Neural progenitor cell (in vitro differentiated cells): ENCODE measurements at places on chromosomes 16 and 17. TPM values are rescaled to one million over a fixed set of nuclear protein-coding genes. Genes with fewer than 3 reads are reported as not detected.

The CACNG3 gene
- not detected in 2 replicates for total RNA-seq

DNA sequence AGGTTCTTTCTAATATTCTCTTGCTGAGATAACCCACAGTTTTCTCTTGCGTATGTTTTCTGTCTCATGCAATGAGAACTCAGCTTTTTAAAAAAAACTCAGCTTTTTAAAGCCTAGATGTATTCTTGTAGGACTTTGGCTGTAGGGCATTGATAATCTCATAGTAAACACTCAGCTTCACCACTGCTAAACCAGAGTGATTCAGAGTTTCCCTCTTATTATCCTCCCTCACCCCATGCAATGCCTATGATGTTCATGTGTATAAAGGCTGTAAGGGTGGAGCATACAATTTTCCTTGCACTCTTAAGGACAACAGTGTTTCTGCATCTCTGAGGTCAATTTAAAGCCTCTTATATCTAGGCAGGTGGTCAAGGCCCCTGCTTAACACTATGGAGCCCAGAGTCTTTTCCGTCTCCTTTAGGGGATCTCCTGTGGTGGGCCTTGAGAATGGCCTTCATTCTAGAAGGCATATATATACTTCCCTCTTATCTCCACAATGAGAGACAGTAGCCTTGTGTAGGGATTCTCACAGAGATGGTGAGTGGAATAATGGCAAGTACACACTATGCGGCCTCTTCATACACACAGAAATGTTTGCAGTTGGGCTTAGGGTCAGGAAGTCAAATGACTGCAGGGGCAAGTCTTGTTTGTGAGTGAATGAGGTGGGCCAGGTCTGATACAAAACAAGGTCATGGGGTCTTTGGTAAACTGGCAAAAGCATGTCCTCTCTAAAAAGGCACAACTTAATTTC, 279.6 kb downstream of the HS3ST3A1 start:
- no peaks in the 10 kb centered on the region for H3K4me1 ChIP-seq
- no peaks in the 10 kb centered on the region for H3K36me3 ChIP-seq
- no peaks in the 10 kb centered on the region for H3K27me3 ChIP-seq
- no peak overlapping the region for H3K27ac ChIP-seq
- H3K4me3 ChIP-seq = no peak overlapping the region

The TMEM98 gene
- total RNA-seq = 117 and 168 TPM in 2 replicates

DNA sequence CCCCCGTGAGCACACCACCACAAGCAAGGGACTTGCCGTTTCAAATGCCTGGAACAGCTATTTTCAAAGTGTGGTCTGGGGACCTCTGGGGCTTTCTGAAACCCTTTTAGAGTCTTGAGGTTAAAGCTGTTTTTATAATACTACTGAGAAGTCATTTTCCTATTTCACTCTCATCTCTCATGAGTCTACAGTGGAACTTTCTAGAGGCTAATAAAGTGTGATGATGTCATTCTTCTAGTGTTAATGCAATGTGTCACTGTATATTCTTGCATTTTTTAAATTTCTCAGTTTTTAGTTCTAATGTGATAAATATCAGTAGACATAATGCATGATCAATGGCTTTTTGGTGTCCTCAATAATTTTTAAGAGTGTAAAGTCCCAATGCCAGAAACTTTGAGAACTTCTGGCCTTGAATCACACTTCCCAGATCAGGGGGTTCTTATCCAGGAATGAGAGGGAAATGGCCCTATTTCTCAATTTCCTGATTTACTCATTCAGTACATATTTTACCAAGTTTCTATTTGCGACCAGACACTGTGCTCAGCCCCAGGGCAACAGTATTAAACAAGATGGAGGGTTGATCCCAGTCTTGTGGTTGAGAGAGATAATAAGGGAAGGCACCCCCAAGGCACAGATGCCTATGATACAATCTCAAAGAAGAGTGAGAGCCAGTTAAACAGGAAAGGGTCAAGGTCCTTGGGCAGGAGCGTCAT, 444.0 kb downstream of the HS3ST3B1 start:
- no peaks in the 10 kb centered on the region for H3K36me3 ChIP-seq
- H3K4me1 ChIP-seq = peaks cover 13% of the 10 kb centered on the region
- H3K27ac ChIP-seq = no peak overlapping the region
- no peak for DNase-seq
- no peaks in the 10 kb centered on the region for H3K27me3 ChIP-seq
- no peak overlapping the region for H3K4me3 ChIP-seq

DNA sequence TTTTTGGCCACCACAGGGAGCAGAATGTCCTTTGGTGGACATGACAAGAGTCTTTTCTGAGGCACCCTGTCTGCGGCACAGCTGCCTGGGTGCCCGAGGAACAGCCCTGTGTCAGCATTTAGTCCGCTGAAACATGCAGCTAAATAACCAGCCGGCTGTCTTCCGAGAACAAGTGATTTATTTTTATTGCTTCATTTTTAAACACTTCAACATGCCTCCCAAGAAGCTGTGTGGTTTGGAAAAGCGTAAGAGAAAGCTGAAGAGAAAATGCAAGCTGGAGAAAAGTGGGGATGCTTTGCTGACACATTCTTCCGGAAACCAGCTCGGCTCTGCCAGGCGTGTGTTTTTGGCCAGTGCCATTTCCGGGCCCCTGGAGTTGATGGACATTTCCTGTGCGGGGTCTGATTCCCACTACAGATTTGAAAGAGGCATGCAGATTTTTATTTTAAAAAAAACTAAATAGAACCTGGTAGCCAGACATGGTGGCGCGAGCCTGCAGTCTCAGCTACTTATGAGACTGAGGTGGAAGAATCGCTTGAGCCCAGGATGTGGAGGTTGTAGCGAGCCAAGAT, 94.7 kb downstream of the SEC14L1 start:
- no peak overlapping the region for H3K27ac ChIP-seq

GRCh38 chr16:6857575-6857974, 475.1 kb upstream of the RBFOX1 start:
- H3K36me3 ChIP-seq = no peaks in the 10 kb centered on the region
- H3K4me3 ChIP-seq = no peak overlapping the region
- peaks cover 90% of the 10 kb centered on the region for H3K27me3 ChIP-seq

The FOXJ1 gene
- total RNA-seq = 0.49 and 1.7 TPM in 2 replicates

The HCRT gene
- not detected in 2 replicates for total RNA-seq

The SLC6A2 gene
- not detected in 2 replicates for total RNA-seq

DNA sequence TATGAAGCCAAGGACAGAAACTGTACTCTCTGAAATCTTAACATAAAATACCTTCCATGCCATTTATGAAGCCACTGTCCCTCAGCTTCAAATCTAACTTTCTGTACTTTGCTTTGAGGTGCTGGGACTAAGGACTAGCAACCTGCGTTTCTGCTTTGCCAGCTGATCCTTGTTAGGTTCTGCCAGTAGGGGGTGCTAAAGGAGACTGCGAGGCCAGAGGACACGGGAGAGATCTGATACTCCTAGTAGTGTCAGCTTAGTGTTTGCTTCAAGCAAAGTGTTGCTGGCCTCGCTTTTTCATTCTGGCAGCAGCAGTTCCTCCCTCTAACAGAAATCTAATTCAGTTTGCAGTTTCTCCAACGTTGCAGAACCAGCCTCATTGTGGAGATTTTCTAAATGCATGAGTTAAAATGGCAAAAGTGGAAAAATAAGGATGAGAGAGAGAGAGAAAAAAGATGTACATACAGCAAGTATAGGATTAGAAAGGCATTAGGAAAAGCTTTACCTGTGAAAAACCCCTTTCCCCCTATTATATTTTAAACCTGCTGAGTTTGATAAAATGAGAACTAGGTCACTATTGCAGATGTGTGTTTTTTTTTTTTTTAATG, 297.5 kb downstream of the CA10 start:
- no peak overlapping the region for H3K27ac ChIP-seq
- no peaks in the 10 kb centered on the region for H3K36me3 ChIP-seq
- H3K27me3 ChIP-seq = no peaks in the 10 kb centered on the region
- H3K4me1 ChIP-seq = no peaks in the 10 kb centered on the region

- peak; percentile 83 for DNase-seq
- peaks cover 4% of the 10 kb centered on the region for H3K4me1 ChIP-seq
- H3K4me3 ChIP-seq = peak overlapping the region; percentile 62
Observed at GRCh38 chr16:88634141-88634993, 4.0 kb upstream of the IL17C start.

DNA sequence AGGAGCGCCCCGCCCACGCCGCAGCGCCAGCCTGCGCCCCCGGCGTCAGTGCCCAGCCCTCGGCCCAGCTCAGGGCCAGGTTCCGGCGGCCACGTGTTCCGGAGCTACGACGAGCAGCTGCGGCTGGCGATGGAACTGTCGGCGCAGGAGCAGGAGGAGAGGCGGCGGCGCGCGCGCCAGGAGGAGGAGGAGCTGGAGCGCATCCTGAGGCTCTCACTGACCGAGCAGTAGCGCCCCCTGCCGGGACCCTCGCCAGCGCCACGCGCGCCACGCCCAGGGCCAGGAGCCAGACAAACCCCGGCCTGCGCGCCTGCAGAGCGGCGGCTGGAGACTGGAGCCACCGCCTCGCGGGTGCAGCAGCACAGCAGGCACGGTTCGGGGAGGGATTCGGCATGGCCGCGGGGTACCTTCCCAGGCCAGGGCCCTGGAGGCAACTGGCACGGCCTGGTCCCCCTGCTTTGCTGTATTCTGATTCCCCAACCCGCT, 9.3 kb downstream of the CORO6 start:
- no peak overlapping the region for H3K4me3 ChIP-seq
- peak; percentile 96 for DNase-seq
- no peaks in the 10 kb centered on the region for H3K36me3 ChIP-seq
- no peak overlapping the region for H3K27ac ChIP-seq
- H3K27me3 ChIP-seq = peaks cover 42% of the 10 kb centered on the region

The CACNG1 gene
- not detected in 2 replicates for total RNA-seq

DNA sequence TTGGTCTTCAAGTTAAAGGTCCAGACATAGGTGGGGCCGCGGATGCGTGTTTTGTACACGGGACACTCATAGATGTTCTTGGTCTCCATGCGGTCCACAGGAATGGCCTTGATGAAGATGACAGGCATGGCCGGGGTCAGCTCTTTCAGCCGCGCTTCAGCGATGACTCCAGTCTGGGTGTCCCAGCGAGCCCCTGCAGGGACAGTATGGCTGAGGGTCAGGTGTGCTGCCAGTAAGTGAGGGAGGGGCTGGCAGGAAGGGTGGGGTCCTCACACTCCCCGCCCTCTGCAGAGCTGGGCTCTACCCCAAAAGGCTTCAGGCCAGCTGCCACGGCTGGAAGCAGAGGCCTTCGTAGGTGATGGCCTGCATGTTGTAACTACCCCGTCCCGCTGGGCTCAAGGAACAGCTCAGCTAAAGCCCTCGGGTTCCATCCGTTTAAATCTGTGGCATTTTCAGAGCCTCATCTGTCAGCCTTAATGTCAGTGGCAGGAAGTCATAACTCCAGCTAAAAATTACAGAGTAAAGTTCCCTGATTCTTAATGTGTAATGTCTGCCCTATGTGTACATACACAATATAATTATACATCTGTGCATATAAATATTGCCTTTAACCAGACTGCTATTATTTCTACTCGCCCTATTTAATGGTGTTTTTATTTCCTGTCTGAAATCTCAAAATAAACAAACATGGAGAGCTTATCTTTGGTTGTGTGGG, 45.7 kb downstream of the PGS1 start:
- no peak for DNase-seq
- H3K27me3 ChIP-seq = no peaks in the 10 kb centered on the region
- no peak overlapping the region for H3K27ac ChIP-seq
- H3K36me3 ChIP-seq = no peaks in the 10 kb centered on the region
- no peaks in the 10 kb centered on the region for H3K4me1 ChIP-seq

- no peak overlapping the region for H3K4me3 ChIP-seq
- H3K4me1 ChIP-seq = no peaks in the 10 kb centered on the region
- no peak overlapping the region for H3K27ac ChIP-seq
- H3K36me3 ChIP-seq = no peaks in the 10 kb centered on the region
- H3K27me3 ChIP-seq = no peaks in the 10 kb centered on the region
Observed at GRCh38 chr16:78745108-78746019, 645.9 kb downstream of the WWOX start.

DNA sequence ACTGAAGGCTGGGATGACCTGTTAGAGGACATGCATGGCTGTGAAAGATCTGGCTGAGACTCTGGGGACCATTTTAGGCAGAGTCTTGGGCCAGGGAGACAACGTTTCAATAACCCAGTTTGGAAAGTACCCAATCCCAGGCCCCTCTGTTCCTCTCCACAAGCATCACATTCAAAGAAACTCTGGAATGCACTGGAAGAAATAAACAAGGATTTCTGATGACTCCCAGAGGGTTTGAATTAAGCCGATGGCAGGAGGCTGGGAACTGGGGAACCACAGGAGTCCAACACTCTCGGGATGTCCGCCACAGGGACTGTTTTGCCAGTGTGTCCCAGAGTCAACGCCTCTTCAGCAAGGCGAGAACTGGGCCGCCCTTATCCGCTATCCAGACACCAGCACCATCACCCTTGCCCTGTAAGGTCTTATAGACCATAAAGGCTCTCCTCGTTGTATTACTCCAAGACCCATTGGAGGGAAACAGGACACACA, 3.3 kb downstream of the PMP22 start:
- H3K27ac ChIP-seq = no peak overlapping the region
- peaks cover 8% of the 10 kb centered on the region for H3K4me1 ChIP-seq
- no peaks in the 10 kb centered on the region for H3K36me3 ChIP-seq
- DNase-seq = peak; percentile 45
- peaks cover 97% of the 10 kb centered on the region for H3K27me3 ChIP-seq
- peak overlapping the region; percentile 57 for H3K4me3 ChIP-seq

GRCh38 chr17:50322271-50322670, 23.7 kb upstream of the XYLT2 start:
- H3K36me3 ChIP-seq = no peaks in the 10 kb centered on the region
- DNase-seq = no peak
- H3K27me3 ChIP-seq = no peaks in the 10 kb centered on the region
- H3K4me1 ChIP-seq = no peaks in the 10 kb centered on the region
- no peak overlapping the region for H3K4me3 ChIP-seq
- no peak overlapping the region for H3K27ac ChIP-seq

GRCh38 chr17:81110488-81111040, 54.7 kb upstream of the PVALEF start:
- H3K4me1 ChIP-seq = peaks cover 7% of the 10 kb centered on the region
- H3K27ac ChIP-seq = no peak overlapping the region
- no peaks in the 10 kb centered on the region for H3K27me3 ChIP-seq
- no peaks in the 10 kb centered on the region for H3K36me3 ChIP-seq
- no peak overlapping the region for H3K4me3 ChIP-seq
- no peak for DNase-seq
